ENCODE measurements at places on chromosomes 3 and 15.
A peak's percentile ranks its signal among the peaks of the same experiment; 100 is the strongest.

DNA sequence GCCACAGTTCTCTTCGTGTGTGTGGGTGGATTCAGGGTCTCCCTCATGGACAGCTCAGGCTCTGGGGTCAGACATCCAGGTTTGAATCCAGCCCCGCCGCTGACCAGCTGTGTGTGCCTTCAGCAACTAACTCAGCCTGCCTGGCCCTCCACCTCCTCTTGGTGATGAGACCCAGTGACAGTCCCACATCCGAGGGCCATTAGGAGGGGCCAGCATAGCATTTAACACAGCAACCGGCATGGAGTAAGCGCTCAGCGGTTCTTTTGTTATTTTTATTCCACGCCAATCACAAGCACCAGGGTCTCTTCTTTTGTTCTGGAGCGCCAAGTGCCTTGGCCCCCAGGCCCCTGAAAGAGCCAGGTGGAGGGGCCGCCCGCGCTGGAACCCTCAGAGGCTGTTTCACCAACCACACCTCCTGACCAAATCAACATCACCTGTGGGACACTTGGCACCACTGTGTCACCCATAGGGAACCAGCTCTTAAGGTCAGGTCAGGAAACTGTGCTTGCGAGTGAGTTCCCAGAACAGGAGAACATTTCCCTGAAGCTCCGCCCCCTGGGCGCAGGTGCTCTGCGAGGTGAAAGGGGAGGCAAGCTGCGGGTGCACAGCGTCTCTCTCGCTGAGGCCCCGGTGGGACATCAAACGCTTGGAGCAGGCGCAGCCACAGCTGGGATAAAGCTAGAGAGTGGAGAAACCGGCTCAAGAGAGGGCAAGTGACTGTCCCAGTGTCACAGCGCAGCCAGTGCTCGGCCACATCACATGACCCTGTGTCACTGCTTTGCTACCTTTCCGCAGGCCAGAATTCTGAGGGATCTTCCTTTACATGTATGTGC is 311.3 kb downstream of the UACA start:
- peak; percentile 40 for DNase-seq

DNA sequence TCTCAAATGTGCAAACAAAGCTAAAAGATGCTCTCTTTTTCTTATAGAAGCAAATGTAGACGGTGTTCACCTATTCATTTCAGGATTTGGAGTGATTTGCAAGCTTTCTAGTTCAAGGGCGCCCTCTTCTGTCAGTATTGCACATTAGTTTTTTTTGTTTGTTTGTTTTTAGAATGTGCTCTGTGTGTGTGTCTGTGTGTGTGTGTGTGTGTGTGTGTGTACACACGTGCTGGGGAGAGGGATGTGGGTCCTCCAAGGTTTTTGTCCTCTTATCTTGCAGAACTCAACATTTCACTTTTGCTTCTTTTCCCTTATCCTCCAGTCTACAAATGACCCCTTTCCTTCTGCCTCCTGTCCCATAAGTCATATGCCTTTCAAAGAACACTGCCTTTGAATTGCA is 23.5 kb downstream of the DNAH1 start:
- peak; percentile 42 for DNase-seq

DNA sequence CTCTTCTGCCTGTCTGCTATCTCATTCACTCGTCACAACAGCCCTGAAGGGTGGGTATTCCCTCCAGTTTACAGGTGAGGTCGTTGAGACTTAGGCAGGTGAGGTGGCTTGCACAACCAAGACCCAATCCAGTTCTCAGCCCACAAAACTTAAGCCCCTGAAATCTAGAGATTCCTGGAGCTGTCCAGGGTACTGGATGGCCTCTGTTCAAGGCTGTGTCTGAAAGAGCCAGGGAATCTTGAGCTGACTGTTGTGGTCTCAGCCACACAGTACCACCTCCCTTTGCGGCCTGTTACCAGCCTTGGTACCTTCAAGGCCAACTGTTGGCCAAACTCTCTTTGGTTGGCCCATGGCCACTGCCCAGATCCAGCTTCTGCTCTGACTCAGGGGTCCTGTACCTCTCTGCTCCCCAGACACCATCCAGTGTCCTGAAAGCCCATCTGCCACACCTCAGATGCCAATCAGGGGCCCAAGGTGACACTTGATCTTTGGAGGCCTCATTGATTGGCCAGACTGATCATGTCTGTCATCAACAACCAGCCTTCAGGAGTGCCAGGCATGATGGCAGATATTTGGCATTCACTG is 10.9 kb upstream of the FAM107A start:
- DNase-seq = no peak

DNA sequence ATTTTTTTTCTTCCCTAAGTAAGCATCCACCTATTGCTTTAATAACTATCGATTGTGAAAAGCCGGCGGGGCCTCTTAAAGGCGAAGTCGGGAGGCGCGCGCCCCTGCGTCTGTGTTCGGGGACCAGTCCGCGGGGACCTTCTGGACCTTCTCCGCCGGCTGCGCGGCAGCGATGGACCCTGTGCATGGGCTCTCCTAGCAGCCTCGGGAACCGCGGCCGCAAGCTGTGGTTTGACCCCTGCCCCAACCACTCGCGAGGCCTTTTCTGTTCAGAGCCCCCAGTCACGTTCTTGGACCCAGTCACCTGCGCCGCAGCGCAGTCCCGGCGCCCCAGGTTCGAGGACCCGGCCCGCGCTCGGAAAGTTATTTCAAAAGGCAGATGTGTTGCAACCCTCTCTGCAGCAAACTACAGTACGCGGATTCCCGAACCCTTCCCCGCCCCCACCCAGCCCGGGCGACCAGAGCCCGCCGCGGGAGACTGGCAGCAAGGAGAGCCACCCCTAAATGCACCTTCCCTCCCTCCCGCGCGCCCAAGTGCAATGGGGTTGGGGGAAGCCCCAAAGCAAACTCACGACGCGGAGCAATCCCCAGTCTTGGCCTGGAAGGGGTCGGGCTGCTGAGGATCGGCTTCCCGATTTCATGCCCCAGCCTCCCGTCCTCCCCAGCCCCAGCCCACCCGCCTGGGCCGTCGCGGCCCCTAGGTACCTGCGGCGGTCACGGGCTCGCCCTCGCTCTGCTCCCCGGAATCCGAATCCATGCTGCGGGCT is 684 bp downstream of the TNFAIP8L3 start:
- peak; percentile 12 for DNase-seq

GRCh38 chr15:22811640-22812039 is 25.2 kb downstream of the NIPA1 start:
- DNase-seq = peak; percentile 24

GRCh38 chr3:134792700-134793099 is 2.4 kb upstream of the EPHB1 start:
- DNase-seq = no peak

GRCh38 chr3:24096695-24097290 is 151.7 kb downstream of the NR1D2 start:
- DNase-seq = no peak

GRCh38 chr3:184532940-184533732 is 28.4 kb upstream of the EPHB3 start:
- DNase-seq = no peak

GRCh38 chr15:31925541-31925940 is 104.8 kb upstream of the CHRNA7 start:
- no peak for DNase-seq
